ENCODE measurements at places on chromosomes 16 and 17.

- no peak for DNase-seq
Measured at GRCh38 chr16:78137179-78137578, 37.7 kb downstream of the WWOX start.

DNA sequence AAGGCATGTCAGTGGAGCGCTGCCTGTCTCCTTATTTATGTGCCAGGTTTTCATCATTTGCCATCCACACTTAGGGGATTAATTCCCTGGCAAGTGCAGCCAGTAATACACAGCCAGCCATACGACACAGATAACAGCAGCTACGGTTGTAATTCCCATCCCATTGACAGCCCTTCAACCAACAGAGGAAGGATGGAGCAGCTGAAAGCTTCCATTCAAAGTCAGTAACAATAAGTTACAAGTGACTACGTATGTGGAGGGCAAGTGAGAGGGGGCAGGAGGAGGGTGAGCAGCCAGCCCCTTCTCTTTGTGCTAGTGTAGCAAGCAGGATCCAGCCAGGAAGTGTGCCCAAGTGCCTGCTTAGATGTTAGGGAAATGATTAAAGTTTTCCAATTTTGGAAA lies 53.8 kb upstream of the LYRM9 start:
- no peak for DNase-seq

GRCh38 chr16:84931506-84931905 lies 79.8 kb downstream of the ZDHHC7 start:
- no peak for DNase-seq

- DNase-seq: no peak
Measured at GRCh38 chr17:77942112-77942988, 16.2 kb upstream of the TNRC6C start.

GRCh38 chr16:75558846-75559401 lies 2.9 kb upstream of the TMEM231 start:
- DNase-seq: no peak

DNA sequence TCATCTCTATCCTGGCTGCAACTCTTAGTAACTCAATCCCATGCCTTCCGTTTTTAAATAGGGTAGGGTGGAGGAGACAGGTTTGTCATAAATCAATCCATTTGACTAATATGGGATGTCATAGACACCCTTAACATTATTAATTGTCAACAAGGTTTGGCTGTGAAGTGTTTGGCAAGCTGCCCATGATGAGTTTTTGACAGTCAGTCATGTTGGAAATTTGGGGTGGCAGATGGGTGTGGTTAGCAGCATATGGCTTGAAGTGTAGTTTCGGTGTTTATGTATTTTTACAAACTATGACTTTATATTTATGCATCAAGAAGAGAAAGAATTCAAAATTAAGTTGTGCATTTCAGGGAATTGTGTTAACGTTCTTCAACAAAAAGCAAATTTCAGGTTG lies 221.8 kb upstream of the CDH5 start:
- no peak for DNase-seq

DNA sequence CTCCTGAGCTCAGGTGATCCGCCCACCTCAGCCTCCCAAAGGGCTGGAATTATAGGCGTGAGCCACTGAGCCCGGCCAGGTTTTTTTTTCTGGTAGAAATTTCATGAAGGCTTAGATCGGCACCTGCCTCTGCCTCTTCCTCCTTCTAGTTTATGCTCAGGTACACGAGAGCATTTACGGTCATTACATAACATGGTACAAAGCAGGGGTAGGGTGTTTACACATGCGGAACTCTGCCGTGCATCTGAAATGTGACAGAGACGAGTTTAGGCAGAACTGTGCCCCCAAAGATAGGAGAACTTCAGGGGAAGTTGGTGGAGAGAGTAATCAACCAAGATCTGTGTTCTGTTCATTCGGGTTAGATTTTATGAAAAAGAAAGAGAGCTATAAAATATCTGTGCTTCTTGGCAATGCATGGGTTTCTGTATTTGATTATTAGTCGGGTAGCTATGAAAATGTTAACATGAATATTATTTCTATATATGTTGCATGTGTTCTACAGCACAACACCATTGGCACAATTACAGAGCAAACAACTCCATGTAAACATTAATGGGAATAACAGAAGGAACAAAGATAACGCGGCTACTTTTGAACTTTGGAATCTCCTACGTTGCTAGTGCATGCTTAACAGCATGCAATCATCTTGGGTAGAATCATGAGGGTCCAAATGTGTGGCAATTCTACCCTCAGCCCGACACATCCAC lies 23.5 kb upstream of the MAP2K6 start:
- DNase-seq: no peak

- DNase-seq: no peak
Measured at GRCh38 chr17:60749050-60749449, 71.4 kb downstream of the BCAS3 start.

GRCh38 chr17:68133346-68134045 lies 98.0 kb downstream of the KPNA2 start:
- no peak for DNase-seq

DNA sequence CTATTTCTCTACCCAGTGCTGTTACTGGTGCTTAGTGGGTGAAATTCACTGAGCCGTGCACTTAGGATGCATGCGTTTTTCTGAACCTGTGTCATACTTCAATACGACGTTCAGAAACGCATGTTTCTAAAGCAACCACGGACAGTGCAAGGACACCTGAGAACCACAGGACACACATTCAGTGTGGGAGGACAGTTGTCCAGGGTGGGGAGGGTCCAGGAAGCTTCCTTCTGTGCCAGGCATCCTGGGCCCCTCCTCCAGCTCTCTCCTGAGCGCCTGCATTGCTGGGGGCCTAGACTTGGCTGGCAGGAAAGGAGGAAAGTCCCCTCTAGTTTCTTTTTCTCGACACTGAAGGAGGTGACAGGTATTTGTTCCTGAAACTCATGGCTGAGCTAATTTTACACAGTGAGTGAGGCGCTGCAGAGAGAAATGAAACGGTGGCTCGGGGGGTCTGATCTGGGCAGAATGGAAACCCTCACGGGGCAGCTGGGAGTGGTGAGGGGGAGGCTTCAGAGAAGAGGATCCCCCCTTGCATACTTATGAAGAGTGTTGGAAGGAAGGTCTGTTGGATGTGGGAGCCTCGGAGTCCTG lies 89.9 kb downstream of the IRF8 start:
- DNase-seq: no peak

All from stimulated activated CD8-positive, alpha-beta memory T cell treated with anti-CD3 and anti-CD28 coated beads, Interleukin-4, amount 100 ng/mL, for 1 hour (primary cell).